ENCODE measurements at places on chromosomes 13 and 19.
A peak's percentile ranks its signal among the peaks of the same experiment; 100 is the strongest.

DNA sequence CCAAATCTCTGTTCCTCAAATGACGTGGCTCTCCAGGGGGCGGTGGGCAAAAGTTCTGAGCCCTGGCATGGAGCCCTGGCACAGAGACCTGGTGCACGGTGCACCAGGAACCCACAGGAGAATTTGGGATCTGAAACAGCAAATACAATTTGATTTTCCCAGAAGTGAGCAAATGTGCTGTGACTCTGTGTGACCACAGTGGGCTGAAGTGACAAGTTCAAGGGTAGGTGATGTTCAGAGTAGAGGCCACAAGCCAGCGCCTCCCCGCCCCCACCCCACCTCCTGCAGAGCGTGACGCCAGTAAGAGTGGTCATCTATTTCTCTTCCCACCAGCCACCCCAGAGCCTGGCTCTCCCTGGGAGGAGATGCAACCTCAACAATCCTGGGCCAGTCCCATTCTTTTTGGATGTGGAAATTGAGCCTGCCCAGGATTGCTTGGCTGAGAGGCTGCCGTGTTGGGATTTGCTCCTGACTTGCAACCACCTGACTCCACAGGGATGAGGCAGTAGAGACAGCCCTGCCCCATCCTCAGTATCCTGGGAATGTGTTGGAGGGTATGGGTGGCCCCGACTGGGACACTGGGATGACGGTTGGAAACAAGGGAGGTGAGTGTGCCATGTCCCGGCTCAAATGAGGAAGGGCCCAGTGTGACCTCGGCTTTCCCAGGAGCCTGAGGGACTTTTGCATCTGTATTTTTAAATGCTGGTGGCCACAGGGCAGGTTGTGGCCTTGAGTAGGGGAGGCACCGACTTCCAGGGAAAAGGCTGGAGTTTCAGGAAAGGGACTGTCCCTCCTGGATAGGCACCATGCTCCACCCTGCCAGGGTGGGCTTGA, 11.1 kb upstream of the BCL3 start:
- DNase-seq, result no peak

DNA sequence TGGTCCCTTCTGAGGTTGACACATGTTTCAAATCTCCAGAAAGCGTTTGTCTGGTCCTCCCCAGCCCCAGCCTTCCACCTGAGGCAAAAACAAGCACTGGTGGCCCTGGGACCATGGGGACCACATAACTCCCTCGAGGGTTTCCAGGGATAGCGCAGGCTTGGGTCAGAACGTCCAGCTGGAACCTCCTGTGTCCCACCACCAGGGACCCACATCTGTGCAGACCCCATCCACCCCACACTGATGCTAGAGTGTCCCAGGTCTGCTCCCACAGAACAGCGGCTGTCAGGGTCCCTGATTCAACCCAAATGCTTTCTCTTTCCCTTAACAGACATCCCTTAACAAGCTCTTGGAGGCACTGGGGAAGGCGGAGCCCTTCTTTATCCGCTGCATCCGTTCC, 29.6 kb upstream of the USE1 start:
- no peak for DNase-seq

DNA sequence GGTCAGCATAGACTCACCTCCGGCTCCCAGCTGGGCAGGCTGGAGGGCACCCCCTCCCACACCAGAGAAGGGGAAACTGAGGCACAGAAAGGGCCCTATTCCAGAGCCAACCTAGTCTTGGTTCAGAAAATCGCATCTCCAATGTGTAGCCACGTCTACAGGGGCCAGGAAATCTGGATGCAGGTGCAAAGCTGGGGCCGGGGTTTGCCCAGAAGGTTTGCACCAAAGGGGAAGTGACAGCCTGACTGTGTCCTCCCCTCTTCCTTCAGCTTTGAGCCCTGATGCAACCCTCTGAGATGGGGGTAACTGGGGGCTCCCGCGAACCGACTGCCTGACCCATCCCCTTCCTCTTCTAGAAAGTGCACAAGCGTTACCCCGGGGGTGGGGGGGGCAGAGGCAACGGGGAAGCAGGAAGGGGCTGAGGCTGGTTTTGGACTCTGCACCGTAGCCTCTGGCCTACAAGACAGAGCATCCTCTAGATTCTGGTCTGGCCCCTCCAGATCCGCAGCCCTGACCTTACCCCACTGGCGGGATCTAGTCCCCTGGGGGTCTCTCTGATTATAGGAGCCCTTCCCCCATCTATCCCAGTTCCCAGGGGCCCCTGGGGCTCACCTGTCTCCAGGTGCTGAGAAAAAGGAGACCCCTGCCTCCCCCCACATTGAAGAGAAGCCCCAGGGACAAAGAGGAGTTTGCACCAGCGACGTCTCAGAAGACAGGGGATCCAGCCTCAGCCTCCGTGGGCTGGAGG, 1.1 kb upstream of the ONECUT3 start:
- DNase-seq, result peak; percentile 58

- no peak for DNase-seq
Measured at GRCh38 chr13:52786766-52787165, 47.1 kb upstream of the CNMD start.

DNA sequence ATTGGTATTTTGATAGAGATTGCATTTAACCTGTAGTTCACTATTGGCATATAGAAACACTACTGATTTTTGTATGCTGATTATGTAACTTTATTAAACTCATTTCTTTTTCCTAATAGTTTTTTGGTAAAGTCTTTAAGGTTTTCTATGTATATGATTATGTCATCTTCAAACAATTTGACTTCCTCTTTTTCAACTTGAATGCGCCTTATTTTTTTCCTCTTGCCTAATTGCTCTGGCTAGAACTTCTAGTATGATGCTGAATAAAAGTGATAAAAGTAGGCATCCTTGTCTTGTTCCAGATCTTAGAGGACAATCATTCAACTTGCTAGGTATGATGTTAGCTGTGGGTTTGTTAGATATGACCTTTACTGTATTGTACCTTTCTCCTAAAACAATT, 1034.9 kb downstream of the PCDH9 start:
- peak; percentile 28 for DNase-seq

- no peak for DNase-seq
Measured at GRCh38 chr13:60765700-60766411, 368.8 kb downstream of the TDRD3 start.

GRCh38 chr13:42174344-42175162, 97.4 kb upstream of the AKAP11 start:
- DNase-seq, result peak; percentile 2

- no peak for DNase-seq
Measured at GRCh38 chr13:35343417-35343816, 133.1 kb downstream of the MAB21L1 start.

DNA sequence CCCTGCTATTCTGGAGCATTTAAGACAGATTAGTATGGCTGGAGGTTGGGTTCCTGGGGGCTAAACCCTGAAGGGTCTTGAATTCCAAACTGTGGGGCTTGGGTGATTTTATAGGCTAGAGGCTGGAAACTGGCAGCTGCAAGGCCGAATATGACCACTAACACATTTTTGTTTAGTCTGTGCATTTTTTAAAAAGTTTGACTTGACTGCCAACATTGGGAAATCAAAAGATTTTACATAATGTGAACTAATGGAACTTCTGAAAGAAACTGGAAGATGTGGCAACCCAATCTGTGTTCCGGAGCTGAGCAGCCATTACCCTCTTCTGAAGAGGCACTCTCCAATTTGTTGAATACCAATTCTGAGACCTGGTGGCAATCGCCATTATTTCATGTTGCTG, 5.1 kb downstream of the ZNF784 start:
- no peak for DNase-seq

Data from hematopoietic multipotent progenitor cell treated with erythropoietin and hydrocortisone succinate and interleukin-3 and kit ligand, for 4 days (in vitro differentiated cells).